ENCODE measurements at places on chromosomes 7 and 10.

- peak; percentile 61 for DNase-seq
Measured at GRCh38 chr7:54788664-54789063, 29.7 kb upstream of the SEC61G start.

GRCh38 chr10:17523917-17524316 is 69.5 kb upstream of the ST8SIA6 start:
- DNase-seq, result no peak

DNA sequence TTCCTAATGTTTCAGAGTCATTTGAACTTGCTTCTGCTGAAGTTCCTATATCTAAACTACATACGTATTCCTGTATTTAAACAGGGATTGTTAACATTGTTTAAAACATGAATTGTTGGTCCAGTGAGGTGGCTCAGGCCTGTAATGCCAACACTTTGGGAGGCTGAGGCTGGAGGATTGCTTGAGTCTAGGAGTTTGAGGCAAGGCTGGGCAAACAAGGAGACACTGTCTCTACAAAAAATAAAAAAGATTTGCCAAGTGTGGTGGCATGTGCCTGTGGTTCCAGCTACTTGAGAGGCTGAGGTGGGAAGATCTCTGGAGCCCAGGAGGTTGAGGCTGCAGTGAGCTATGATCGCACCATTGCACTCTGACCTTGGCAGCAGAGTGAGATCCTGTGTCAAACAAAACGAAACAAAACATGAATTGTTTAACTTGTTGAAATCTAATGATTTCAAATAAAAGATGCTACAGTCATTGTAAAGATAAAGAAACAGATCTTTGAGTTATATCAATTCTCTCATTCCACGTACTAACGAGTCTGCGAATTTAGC is 809.4 kb downstream of the TYW1 start:
- no peak for DNase-seq

- no peak for DNase-seq
Measured at GRCh38 chr10:8543361-8544056, 489.0 kb downstream of the GATA3 start.

DNA sequence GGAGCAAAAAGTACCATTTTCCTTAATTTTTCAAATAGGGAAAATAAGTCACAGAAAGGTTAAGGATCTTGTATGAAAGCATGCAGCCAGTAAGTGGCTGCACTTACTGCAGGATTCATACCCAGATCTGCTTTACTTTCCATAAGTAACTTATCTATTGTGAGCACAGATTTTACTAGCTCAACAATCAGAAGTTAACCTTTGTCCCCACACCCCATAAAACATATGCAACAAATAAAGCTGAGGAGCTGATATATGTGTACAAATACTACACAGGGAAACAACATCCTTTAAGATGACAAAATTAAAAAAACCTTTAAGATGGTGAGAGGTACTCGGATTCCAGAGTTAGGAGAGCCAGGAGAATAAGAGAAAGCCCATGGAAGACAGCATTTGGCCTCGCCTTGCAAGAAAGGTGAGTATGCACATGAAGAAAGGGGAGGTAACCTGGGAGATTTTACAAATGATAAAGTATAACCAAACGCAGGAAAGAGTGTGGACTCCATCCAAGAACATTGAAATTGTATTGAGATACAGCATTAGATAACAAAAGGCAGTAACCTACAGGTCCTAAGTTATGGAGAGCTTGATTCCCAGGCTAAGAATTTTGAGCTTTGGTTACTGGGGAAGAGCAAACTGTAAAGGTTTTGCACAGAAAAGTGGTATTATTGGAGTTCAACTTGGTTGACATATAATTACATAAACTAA is 87.1 kb downstream of the ITGB8 start:
- DNase-seq, result no peak
